ENCODE measurements at places on chromosomes 4 and X.

GRCh38 chr4:22070256-22070655, 121.7 kb upstream of the KCNIP4 start:
- no peak for DNase-seq

DNA sequence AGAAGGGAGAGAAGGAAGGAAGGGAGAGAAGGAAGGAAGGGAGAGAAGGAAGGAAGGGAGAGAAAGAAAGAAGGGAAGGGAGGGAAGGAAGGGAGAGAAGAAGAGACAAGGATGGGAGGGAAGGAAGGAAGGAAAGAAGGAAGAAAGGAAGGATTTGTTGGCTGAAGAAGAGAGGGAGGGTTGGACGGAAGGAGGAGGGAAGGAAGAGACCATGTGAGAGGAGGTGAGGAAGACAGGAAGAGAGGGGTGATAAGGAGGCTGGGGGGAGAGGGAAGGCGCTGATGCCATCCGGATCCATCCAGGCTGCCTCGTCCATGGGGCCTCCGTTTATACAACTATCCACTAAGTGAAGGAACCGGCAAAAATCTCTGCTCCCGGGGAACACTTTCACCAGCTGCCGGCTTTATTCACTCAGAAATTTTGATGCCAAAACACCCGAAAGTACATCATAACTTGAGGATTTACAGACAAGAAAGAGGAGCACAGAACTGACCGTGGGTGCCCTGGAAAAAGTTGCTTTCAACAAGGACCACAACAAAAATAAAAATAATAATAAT, 14.9 kb downstream of the DHRSX start:
- DNase-seq: no peak

- no peak for DNase-seq
These were observed 812.3 kb downstream of the PDHA2 start for GRCh38 chr4:96652158-96652557.

GRCh38 chr4:121185960-121186359, 21.8 kb upstream of the TNIP3 start:
- no peak for DNase-seq

- no peak for DNase-seq
These were observed 25.6 kb upstream of the PRDM8 start for GRCh38 chr4:80171656-80172055.

DNA sequence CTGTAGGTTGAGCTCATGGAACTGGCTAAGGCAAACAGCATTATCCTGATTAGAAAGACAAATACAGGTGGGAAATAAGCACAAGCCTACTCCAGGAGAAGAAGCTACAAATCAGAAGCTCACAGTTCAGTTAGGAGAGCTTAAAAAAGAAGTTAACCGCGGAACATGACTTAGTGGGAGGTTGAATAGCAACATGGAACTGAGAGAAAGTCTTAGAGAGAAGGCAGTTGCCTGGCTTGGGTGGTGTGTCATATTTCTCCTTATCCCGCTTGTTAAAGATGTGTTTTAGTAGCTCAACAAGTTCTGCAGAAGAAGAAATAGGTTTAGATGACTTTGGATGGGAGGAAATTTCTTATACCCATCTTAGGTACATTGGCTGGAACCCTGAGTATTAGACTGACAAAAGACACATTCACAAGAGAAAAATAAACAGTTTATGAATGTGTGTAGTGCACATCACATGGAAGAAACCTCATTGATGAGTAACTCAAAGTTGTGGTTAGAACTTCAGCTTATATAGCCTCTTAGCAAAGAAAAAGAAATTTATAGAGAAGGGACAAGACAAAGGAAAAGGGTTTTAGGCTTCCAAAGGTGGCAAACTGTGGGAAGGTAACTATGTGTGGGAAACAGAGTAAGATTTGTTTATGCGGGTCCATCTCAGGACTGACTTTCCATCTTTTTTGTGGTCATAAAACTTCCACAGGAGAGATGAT, 37.4 kb upstream of the RXFP1 start:
- peak; percentile 27 for DNase-seq

DNA sequence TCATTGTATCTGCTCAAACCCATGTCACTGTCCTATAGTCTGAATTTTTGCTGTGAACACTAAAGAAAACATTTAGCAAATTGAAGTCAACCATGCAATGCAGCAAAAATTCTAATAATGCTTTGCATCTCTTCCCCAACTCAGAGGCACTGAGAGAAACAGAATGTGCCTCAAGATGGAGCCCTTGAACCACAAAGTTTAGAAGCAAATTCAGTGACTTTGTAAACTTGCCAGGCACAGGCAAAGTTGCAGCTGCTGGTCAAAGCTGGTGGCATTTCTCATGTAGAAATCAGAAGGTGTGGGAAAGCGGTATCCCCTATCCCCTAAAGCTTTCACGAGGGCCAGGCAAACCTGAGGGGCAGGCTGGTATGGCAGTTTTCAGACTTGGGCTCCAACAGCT, 121.7 kb upstream of the DIPK2B start:
- peak; percentile 54 for DNase-seq

- no peak for DNase-seq
These were observed 6.9 kb downstream of the FABP2 start for GRCh38 chr4:119315036-119315435.

DNA sequence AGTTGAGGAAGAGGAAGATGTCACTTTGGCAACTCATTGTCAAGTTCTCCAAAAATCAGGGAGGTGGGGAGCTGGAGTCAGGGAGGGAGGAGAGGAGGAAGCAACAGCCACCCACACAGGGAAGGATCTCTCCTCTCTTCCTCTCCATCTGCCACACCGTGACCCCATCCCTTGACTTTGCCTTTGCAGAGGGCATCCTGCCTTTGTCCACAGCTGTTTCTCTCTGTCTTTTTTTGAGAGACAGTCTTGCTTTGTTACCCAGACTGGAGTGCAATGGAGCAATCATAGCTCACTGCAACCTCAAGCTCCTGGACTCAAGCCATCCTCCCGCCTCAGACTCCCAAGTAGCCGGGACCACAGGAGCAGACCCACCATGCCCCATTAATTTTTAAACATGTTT, 276.0 kb downstream of the SHOX start:
- DNase-seq: no peak

GRCh38 chr4:139647184-139647583, 18.4 kb upstream of the MGST2 start:
- no peak for DNase-seq

GRCh38 chr4:163344147-163345125, 744 bp downstream of the NPY5R start:
- no peak for DNase-seq

GRCh38 chr4:128787509-128788311, 21.8 kb upstream of the JADE1 start:
- DNase-seq: peak; percentile 95

DNA sequence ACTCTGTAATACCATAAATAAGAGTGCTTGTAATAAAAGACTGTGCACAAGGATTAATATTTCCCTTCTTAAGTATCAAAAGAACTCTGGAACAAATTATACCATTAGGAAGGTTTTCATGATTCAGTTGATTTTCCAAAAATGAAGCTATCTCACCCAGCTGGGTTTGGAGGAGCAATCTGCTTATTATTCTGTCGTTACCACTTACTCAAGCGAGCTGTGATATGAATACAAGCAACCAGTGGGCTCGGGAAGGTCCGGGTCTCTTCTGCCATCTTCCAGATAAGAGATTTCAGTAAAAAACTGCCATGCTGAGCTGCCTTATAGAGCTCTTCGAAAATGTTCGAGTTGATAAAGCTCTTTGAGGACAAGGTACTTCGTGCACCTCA, 15.3 kb downstream of the SMIM20 start:
- DNase-seq: no peak

- peak; percentile 58 for DNase-seq
These were observed 16.8 kb upstream of the COX18 start for GRCh38 chr4:73086095-73086868.

- no peak for DNase-seq
These were observed 125.1 kb downstream of the PALLD start for GRCh38 chr4:168621806-168622589.

GRCh38 chr4:158578476-158578875, 56.8 kb downstream of the RXFP1 start:
- DNase-seq: peak; percentile 84

DNA sequence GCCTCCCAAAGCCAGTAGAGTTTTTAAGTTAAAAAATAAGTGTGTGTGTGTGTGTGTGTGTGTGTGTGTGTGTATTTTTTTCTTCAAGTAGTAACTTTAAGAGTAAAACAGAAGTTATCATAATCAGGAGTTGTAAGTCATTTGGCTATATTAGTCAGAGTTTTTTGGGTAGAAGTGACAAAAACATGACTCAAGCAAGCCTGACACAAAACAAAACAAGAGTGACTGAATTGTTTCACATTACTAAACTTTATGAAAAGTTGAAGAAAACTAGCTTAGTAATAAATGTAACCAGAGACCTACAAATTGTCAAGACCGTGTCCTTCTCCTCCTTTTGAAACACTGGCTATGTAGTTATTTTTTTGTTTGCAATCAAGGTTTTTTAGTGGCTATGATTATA, 738.0 kb upstream of the PITX2 start:
- DNase-seq: no peak

- no peak for DNase-seq
These were observed 841.9 kb downstream of the TRAM1L1 start for GRCh38 chr4:116243431-116243830.

- DNase-seq: no peak
These were observed 379.8 kb downstream of the ZNF674 start for GRCh38 chrX:46165411-46165810.

DNA sequence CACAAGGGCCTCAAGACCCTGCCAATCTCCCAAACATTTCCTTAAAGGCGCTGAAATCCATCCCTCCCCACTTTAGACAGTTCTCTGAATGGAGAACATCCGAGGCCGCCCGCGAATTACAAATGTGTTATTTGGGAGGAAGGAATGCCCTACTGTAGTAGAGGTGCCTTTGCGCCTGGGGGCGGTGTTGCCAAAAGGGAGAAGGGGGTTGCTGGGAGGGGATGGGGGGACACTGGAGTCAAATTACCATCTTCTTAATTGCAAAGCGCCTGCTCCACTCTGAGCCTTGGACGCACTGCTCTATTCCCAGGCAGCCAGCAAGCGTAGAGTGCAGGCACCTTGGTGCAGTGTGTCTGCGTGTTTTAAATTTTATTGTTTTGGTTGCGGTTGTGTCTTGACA, 2.7 kb downstream of the TMEM255A start:
- DNase-seq: peak; percentile 41

DNA sequence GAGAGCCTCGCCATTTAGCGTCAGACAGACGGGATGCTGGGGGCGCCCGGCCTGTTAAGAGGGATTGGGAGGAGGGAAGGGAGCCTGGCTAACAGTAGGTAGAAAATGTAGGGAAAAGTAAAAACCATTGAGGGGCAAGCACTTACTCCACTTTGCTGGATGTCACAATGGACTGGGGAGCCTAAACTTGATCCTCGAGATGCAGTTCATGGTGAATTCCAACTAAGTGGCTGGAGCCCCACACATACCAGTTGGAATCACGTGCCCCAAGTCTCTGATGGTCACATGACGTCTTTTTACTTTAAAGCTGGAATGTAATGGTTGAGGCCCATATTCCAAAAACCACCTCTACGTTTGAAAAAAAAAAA, 1.5 kb downstream of the PLS3 start:
- DNase-seq: peak; percentile 11

DNA sequence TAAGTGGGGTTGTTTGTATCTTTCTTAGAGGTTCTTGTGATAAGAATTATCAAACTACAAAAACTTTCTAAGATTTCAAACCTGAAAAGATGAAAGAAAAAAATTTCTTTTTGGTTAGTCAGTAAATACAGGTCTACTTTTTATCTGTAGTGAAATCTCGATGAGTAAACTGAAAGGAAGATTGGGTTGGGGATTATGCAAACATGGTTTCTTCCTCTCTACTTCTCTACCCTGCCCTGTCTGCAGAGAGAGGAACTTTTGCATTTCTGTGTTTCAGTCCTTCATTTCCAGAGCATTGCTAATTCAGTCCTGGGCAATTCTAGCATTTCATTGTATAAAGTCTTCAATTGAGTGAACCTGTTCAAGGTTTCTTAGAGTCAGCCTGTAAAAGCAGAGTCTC, 51.6 kb upstream of the IL2 start:
- no peak for DNase-seq

DNA sequence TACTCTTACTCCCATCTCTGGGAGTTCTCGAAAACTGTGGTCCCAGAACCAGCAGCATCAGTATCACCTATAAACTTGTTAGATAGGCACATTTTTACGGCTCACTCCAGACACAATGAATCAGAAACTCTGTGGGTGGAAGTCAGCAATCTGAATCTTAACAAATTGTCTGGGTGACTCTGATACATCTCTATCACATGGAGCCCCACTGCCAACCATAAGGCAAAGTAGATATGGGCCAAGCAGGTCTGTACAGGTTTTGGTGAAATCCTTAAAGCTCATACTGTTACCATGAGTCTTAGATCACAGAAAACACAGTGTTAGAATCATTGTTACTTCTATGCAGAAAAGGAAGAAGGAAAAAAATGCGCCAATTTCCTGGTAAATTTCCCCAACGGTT, 122.5 kb upstream of the HCCS start:
- DNase-seq: no peak

DNA sequence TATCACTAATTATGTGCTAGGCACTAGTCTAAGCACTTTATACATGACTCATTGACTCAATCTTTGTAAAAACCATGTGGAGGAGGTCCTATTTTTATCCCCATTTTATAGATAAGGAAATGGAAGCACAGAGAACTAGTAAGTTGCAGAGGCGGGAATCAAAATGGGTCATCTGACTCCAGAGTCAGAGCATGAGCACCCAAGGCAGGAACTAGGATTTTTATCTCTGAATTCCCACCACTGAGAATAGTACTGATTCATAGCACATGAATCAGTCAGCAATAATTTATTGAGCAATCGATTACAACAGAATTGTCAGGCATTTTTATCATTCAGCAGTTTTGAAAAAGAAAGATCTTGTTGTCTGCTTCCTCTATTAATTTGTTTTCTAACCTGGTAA, 19.3 kb downstream of the SCARB2 start:
- DNase-seq: peak; percentile 76

DNA sequence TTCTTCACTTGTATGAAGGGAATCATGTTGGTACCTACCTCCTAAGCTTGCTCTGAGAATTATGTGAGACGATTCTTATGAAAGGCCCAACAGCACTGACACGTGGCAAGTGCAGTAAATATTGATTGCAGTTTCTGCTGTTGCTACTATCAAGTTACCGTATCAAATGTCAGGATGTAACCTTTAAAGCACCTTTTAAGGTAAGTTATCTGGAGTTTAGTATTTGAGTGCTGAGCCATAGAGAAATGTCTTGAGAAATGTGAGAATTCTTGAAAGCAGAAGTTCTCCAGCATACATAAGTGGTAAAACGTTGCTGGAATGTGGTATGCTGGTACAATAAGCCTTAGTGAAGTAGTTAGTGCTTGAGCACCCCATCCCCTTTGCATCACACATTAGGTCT, 90.4 kb downstream of the PHOX2B start:
- DNase-seq: no peak

GRCh38 chr4:143559757-143560147, 46.2 kb downstream of the SMARCA5 start:
- peak; percentile 72 for DNase-seq

GRCh38 chr4:1124818-1125217, 11.5 kb upstream of the RNF212 start:
- no peak for DNase-seq

GRCh38 chrX:100358766-100359165, 51.3 kb downstream of the PCDH19 start:
- no peak for DNase-seq

GRCh38 chr4:154004507-154005170, 215.8 kb upstream of the SFRP2 start:
- no peak for DNase-seq

GRCh38 chrX:100743009-100743607, 11.2 kb upstream of the SYTL4 start:
- DNase-seq: peak; percentile 88

GRCh38 chrX:120144178-120144844, 14.1 kb upstream of the RHOXF2 start:
- DNase-seq: peak; percentile 66

All from OCI-M1 (cell line).